Stimulated activated CD8-positive, alpha-beta memory T cell treated with anti-CD3 and anti-CD28 coated beads, Interleukin-12 subunit alpha, Interleukin-12 subunit beta, amount 100 ng/mL, for 4 hours (primary cell): ENCODE measurements at places on chromosomes 12 and 14.

- DNase-seq, result no peak
These were observed 40.7 kb downstream of the STK38L start for GRCh38 chr12:27284751-27285150.

GRCh38 chr14:74580275-74580672, 31.8 kb downstream of the LTBP2 start:
- DNase-seq, result no peak

DNA sequence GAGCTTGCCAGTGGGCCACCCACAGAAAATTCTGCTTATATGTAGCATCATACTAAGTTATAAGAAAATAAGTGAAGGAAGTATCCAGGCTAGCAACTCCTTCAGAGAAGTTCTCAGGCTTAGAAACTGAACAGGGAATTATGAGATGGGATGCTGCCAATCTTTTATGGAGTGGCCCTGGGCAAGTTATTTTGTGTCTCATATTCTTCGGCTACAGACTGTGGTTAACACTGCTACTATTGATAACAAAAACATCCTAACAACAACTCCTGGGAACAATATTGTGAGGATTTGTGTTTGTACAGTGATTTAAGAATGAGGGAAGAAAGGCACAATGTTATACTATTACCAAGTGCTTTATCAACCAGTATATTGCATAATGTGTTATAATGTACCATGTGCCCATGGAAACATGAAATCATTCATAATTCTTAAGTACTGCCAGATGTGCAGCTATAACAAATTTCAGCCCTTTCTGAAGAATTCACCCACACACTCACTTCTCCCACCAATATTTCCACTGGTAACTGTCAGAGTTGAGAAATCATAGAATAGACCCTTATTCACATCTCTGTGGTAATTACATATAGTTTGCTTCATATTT, 113.3 kb upstream of the SOX5 start:
- no peak for DNase-seq

DNA sequence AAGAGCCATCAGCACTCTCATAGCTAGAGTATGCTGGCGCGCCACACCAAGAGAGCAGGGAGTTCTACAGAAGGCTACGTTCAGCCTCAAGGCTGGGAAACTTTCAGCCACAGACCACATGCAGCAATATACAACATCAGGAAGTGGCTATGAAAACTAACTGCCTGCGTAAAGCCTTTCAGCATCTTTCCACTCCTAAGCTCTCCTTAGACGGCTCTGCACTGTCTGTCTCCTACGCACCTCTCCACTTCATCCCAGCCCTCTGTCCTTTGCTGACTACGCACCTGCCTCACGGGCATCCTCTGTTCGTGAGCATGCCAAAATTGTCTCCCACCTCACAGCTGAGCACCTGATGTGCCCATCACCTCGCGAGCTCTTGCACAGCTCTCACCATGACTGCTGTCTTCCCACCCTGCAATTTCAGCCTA, 9.7 kb downstream of the MPHOSPH9 start:
- DNase-seq, result peak; percentile 8

DNA sequence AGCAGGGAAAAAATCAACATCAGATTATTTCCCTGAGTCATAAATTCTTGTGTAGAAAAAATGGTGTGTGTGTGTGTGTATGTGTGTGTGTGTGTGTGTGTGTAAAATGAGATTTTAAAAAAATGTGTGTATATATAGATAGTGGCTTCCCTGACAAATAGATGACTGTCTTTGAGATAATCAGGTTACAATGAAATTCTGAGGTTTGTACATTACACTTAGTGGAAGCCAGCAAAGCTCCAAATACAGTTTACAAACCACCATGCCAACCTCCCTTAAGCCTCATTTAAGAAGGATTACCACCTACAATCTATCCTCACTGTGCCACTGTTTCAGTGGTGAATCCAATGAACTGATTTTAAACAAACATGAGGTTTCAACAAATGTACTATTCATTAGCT, 93.8 kb downstream of the MED13L start:
- no peak for DNase-seq

DNA sequence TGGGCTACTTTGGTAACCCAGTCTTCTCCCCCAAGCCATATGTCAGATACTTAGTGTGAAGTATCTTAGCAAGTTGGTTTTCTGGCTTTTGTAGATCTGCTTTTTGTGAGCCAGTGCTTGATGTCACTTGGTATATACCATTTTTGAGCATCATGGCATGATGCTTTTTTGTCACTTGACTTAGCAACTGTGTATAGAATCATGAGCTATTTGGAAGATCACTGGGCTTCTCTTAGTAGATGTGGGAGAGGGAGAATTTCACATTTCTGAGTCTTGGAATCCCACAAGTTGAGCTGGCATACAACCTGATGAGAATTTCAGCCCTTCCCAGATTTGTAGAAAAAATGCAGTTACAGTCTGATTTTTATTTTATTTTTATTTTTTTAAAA, 24.9 kb downstream of the AEBP2 start:
- no peak for DNase-seq

DNA sequence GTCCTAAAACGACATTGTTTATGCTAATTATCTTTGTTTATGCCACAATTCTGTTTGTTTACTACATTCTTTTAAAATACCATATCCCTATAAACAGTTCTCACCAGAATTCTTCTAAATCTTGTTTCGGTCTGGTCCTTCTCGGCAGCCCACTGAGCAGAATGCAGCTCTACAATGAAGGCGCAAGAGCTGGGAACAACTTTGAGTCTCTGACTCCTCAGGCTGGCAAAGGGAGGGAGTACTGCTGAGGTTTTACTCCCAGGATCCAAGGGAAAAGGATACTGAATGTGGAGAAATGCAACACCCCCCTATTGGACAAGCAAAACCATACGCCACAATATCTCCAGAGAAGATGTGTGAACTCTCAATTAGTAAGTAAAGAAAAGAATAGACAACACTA, 5.4 kb downstream of the SOX5 start:
- no peak for DNase-seq

GRCh38 chr12:118344829-118345228, 27.9 kb downstream of the TAOK3 start:
- no peak for DNase-seq

GRCh38 chr12:76590131-76590530, 30.6 kb upstream of the OSBPL8 start:
- no peak for DNase-seq

- DNase-seq, result no peak
These were observed 28.1 kb upstream of the ADGRD1 start for GRCh38 chr12:130925666-130926015.

- DNase-seq, result peak; percentile 35
These were observed 794 bp downstream of the RCOR1 start for GRCh38 chr14:102593061-102593824.

DNA sequence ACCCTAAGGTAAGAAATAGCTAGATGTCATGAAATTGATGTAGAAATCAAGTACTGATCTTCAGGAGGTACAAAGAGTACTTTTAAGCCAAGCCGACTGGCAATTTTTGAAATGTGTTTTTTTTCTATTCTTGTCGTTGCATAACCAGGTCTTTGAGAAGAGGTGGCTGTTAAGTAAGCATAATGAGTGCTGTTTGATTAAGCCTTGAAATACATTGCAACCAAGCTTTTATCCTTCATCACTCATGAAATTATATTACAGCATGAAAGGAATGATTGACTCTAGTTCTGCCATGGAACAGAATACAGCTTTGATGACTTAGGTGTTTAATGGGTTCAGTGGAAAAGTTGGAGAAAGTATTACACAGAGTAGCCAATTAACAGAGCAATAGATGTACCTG, 1720.2 kb upstream of the SEL1L start:
- no peak for DNase-seq

DNA sequence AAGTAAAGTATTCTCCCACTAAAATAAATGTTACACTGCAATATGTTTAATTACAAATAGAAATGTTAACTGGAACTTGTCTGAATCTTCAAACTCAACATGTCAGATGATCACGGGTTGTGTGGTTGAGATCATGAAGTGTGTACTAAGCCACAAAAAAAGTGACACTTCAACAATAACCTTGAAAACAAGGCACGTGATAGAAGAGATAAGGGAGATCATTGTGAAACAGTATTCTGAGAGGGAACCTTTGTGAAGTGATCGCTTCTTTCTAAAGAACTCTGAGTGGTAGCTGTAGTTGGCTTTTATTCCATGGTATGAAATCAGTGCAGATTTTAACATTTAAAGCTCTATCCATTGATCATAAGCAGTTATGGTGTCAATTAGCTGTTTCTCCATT, 60.0 kb downstream of the LIN52 start:
- DNase-seq, result no peak

- DNase-seq, result no peak
These were observed 174.1 kb upstream of the TMTC1 start for GRCh38 chr12:29957835-29958234.

DNA sequence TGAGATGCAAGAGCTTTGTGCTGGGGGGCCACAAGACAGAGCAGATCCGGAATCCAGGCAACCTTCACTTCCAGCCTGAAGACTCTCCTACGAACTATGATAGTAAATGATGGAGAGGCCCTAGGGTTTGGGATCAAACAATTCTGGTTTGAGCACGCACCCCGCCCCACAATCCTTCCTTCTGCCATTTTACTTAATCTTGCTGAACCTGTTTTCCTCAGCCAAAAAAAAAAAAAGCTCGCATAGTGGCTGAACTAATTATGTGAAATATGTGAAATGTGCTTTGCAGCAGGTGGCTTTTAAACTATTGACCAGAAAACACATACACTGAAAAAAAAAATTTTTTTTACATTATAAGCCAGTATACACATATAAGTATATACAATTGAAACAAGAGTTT, 667 bp upstream of the ITFG2 start:
- no peak for DNase-seq

- no peak for DNase-seq
These were observed 3.1 kb downstream of the ARHGEF25 start for GRCh38 chr12:57614178-57614947.

DNA sequence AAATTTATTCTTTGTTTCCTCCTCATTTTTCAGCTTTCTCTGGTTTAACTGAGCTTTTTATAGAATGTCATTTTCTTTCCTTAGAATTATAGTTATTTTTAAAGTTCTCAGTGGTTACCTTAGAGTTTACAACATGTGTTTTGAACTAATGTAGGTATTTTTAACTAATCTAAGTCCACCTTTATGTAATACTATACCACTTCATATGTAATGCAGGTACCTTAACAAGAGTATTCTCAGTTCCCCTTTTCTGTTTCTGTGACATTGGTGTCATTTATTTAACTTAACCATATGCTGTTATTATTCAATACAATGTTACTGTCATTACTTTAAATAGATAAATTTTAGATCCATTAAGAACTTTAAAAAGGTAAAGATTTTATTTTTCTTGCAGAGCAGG, 30.3 kb upstream of the KCNC2 start:
- DNase-seq, result no peak

- no peak for DNase-seq
These were observed 222.7 kb upstream of the FOXN3 start for GRCh38 chr14:89639687-89640086.

DNA sequence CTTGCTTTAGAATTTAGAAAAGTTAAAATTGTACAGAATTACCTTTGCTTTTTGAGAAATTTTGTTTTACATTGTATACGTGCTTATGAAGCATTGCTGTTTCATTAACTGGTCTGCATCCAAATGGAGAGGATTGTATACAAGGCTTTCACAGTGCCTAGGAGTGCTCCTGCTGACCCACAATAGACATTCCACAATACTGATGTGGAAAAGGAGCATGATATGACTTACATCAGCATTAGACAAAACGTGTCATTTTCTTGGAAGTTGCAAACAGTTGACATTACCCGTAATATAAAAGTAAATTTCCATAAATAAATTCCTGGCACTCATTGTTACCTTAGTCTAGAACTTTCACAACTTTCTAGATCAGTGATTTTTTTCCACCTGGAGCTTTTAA, 1.9 kb downstream of the PRKD1 start:
- no peak for DNase-seq

DNA sequence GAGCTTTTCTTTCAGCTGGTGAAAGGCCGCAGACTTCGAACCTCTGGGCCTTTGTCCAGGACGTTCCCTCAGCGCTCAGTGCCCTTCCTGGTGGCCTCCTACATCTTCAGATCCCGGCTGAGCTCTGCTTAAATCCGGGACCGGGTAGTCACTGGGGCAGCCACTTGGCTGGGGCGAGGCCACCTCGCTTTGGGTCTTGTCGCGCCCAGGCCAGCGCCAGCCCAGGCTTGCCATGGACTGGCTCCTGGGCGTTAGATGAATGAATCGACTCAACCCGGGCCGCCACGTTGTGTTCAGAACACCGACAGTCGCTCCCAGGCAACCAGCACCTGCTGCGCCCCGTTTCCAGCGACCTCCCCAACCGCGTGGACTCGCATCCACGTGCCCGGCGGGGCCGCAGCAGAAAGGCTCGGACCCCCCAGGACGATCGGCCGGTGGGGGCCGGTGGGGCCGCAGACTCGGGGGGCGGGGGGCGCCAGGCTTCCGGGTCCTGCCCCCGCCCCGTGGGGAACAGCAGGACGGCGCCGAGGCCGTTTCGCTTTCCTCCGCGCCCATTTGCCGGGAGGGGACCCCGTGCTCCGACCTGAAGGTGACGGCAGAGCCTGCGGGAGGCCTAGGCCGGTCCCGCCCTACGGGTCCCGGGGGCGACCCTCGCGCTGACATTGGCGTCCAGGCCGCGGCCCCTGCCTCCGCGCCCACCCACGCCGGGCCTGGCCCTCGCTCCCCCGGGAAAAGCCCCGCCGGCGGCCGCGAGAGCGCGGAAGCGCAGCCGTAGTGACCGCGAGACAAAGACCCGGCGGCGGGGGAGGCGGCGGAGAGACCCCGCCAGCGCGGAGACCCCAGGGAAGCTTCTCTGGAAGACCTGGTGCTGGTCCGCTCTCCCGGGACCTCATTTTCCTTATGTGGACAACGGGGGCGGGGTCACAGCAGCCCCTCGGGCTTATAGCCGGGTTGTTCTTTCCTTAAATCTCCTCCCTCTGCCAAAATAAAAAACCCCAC, 37.3 kb upstream of the RCOR1 start:
- DNase-seq, result peak; percentile 41

GRCh38 chr12:51678086-51678724, 87.2 kb downstream of the SCN8A start:
- no peak for DNase-seq

DNA sequence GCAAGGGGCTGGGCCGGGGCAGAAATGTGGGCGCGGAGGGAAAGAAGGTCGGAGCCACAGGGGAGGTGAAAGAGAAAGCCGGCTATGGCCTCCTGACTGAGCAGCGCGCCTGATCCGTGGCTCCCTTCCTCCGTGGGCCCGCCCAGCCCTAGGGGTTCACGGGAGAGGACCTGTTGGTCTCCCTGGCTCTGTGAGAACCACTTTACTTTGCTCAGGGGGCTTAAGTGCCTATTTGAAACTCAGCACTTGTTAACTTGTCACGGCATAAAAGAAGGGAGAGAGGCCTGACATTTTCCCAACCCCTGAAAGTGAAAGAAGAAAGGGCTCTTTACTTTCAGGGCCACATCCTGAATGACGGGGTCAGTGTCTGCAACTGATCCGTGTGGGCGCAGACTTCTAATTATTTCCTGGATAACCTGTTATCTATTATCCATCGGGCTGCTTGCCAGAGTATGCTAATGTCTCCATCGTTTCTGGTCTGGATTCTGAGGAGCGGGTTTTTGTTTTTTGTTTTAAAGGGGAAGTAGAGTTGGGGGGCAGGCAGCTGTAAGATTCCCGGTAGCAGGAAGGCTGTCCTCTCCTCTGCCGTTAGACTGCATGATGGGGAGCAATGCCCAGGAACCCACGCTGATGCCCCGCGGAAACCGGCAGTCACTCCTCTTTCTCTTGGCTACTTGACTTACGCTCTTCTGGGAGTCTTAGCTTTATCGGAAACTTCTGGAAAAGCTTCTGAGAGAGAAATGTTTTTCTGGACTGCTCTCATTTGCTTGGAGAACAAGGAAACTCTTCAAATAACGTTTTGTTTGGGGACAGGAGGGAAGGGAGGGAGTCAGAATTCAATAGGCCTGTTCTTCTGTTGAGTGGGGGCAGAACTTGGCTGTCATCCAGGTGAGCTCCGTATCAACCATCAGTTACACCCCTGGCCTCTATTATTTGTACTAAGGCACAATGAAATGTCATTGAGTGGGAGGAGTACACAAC, 127.7 kb upstream of the MAX start:
- DNase-seq, result peak; percentile 8
